GM23248 (cell line): ENCODE measurements at places on chromosomes 4 and X.

- DNase-seq: no peak
Observed at GRCh38 chrX:17737710-17737985, 355 bp downstream of the SCML1 start.

- DNase-seq: peak; percentile 47
Observed at GRCh38 chrX:103464072-103464773, 55.1 kb downstream of the RAB40A start.

GRCh38 chrX:110419512-110419911 lies 60.9 kb downstream of the RTL9 start:
- no peak for DNase-seq

DNA sequence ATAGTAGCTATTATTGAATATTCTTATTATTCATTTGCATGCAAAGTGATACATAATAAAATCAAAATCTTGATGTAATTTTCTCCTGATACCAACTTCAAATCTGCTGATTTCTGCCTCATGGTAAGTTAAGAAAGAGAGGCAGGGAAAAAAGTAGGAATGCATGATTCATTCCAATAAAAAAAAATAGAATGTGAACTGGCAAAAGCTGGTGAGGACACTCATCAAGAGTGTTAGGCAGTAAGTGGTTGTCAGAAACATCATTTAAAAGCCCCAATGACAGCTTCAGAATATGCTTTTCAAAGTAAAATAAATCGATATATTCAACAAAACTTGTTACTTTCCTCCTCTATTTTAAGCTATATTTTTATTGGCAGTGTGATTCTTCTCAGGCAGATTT lies 979.1 kb downstream of the TECRL start:
- DNase-seq: no peak

- no peak for DNase-seq
Observed at GRCh38 chrX:147693511-147693910, 218.2 kb upstream of the FMR1 start.
